Activated CD4-positive, alpha-beta T cell treated with anti-CD3 and anti-CD28 coated beads for 24 hours (primary cell): ENCODE measurements at places on chromosomes 3 and 15.

DNA sequence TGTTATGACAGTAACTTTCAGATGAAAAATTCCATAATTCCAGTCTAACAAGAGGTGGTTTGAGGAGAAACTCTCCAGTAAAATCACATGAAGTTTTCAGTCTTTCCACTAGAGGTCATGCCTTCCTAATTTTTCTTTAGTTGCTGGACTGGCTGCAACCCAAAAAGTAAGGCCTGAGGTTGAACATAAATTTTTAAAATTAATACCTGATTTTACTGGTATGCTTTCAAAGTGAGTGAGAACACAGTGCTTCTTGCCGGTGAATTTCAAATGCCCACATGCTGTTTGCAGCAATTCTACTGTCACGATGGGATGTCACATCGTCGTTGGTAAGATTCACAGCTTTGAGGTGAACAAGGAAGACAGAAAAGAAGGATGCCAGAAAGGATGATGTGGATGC is 89.0 kb upstream of the FGF12 start:
- DNase-seq, result no peak

DNA sequence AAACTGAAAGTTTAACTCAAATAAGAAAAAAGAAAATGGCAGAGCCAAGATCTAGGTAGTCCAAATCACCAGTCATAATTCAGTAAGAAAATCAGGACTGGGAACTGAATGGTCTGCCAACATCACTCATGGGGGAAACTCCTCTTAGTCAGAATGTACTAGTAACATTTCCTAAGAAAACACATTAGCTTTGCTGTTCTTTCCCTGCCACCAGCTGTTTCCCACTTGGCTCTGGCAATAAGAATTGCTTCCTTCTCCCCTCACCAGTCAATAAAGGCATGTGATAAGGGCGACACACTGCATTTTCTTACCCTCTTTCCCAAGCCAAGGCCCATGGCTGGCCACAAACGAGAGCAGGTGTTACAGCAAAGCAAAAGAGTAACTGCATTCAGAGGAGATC is 46.1 kb downstream of the PIK3R4 start:
- no peak for DNase-seq

DNA sequence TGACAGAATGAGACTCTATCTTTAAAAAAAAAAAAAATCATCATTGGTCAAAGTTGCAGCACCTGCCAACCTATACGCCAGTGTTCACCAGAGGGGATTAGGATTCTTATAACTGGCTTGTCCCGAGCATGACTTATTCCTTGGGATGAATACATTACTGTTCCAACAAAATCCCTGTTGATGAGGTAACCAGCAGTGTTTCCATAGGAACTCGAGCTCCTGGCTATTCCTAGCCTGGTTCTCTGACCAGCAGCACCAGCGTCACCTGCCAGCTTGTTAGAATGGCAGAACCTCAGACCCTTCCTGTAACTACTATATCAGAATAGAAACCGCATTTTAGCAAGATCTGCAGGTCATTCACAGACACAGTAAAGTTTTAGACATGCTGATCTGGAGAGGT is 364.4 kb downstream of the PTPRG start:
- DNase-seq, result no peak

DNA sequence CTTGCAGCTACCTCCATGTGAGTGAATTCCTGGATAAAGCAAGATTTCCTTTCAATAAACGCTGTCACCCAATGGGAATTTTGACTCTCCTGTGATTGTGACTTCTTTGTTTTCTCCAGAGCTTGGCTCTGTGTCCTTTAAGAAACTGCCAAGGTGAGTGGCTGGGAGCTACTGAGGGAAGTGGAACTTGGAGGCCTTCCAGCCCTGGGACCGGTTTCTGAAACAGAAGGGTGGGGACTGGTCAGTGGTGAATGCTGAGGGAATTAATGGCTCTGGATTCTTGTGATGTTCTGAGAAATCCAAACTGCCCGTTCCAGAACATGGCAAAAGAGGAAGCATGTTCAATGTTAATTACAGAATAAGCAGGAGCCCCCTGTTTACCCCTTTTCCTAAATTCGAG is 41.1 kb upstream of the MYZAP start:
- DNase-seq, result no peak

DNA sequence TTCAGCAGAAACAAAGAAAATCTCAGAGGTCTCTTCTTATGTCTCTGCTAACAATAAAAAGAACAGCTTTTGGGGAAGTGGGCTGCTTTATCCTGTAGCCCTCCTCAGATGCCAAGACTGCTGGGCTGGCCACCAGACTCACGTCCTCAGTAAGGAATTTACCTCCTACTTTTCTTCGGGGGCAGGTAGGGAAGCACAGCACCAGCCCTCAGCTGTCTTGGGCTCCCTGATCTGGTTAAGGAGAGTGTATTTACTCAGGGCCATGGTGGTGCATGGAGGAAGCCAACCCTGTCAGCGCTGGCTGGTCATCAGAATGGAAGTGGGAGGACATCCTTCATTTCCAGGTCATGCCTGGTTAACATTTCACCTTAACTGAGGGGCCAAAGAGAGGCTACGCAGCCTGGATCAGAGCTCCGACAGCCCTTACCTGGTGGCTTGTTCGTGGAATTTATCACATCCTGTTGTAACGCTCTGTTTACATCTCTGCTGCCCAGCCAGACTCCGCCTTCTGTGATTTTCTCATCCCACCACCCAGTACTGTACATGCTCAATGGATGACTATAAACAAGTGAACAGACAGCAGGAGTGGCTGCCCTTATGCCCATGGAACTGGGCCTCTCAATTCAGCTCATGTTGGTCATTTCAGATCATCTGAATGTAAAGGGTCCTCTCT is 108.3 kb downstream of the IGF2BP2 start:
- no peak for DNase-seq
